ENCODE measurements at places on chromosomes 1 and 21.

- no peak for DNase-seq
These were observed 224.1 kb upstream of the CACYBP start for GRCh38 chr1:174775621-174776020.

GRCh38 chr21:34807146-34807880 is 138.5 kb downstream of the CLIC6 start:
- DNase-seq = peak; percentile 56

DNA sequence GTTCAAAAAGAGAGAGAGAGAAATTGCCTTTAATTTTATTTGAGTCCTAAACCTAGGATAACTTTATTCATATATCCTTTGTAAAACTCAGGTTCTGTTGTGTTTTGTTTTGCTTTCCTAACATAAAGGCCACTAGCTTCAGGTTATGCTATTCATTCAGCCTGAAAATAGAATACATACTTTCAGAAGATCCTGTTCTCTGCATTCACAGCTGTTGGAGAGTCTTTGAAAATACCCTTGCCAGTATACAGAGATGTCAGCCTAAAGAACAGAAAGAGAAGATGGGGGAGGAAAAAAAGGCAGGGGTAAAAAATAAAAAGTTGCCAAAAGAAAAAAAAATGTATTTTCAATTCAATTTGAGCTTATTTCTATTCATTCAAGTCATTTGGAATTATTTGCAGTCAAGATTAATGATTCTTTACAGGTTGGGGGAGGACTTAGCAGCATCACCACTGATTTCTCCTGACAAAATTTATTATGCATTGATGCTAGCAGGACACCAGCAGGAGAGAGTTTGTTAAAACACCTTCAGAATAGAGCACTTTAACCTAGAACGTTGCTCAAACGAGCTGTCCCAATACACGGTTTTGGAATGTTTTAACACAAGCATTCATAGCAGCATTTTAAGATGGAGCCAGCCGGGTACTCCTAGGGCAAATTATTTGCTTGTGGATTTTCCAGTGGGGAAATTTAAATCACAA is 318.5 kb downstream of the NTNG1 start:
- no peak for DNase-seq

DNA sequence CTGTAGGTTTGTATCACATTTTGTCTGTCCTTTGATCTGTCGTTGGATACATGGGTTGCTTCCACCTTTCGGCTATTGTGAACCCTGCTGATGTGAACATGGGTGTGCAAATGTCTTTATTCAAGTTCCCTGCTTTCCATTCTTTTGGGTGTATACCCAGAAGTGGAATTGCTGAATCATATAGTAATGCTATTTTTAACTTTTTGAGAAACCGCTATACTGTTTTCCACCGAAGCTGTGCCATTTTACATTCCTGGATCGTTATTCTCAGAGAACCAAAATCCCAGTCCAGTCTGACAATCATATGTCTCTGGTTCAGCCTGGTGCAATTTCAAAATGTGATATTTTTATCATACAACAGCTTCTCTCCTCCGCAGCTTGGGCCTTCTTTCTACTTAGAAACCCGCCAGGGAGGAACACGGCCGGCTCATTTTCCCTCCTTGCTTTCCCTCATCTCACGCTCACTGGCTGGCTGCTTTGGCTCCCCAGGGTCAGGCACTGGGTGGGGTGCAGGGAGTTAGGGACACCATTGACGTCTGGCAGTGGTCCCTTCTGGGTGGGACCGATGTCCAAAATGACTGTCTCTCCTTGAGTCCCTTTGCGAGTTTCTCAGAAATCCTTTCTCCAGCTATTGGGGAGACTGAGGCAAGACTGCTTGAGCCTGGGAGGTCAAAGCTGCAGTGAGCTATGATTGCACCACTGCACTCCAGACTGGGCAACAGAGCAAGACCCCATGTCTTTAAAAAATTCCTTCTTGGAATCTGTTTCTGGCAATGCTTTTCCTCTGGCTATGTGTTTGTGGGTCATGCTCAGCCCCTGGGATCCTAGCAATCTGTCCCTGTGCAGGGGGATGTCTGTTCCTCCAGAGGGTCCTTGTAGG is 73.5 kb upstream of the AKT3 start:
- DNase-seq = no peak

DNA sequence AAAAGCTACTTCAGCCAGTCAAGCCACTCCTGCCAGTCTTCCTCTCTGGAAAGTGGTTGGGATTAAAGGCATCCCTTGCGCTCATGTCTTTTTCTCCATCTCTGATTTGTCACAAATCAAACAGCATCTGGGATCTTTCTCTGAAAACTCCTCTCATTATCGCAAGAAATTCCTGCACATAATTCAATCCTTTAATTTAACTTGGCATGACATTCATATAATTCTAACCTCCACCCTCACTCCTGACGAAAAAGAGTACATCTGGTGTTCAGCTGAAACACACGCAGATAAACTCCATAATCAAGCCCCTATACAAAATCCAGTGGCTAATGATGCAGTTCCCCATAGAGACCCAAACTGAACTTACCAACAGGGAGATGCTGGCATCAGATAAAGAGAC is 19.4 kb upstream of the SLC2A5 start:
- no peak for DNase-seq

DNA sequence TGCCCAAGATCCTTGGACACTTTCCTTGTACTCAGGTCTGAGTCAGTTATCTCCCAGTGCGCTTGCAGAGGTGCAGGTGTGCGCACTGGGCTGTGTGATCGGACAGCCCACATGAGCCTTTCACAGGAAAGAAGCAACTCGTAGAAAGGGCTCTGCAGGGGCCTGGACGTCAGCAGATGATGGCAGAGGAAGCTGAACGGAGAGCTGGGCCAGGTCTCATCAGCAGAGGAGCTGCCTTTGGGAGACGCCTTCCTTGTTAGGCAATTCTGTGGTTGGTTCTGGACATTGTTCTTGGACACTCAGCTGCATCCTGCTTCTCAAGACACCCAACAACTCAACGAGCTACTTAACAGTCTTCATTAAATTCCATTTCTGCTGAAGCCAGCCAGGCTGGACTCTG is 7.5 kb upstream of the PROK1 start:
- DNase-seq = no peak

- no peak for DNase-seq
These were observed 37.3 kb upstream of the ACTL8 start for GRCh38 chr1:17717594-17718535.

DNA sequence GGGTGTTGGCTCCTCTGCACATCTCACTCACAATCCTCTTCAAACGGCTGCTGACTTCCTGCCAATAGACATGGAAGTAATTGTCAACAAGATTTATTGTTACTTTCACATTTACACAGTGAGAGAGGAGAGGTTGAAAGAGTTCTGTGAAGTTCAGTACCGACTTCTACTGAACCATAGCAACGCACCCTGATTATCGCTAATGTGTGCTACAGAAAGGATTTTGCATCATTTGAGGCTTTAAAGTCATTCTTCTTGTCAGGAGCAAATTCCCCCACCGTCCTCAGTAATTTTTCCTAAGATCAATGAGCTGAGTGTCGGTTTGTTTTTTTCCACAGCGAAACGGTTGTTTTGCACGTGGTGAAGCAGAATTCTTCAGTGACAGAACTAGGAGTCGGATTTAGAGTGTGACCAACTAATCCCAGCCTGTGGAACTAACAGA is 361.0 kb downstream of the ADGRL2 start:
- no peak for DNase-seq
